Stimulated activated CD8-positive, alpha-beta memory T cell treated with anti-CD3 and anti-CD28 coated beads, Interleukin-4, amount 100 ng/mL, for 1 hour (primary cell): ENCODE measurements at places on chromosomes 11 and 22.

GRCh38 chr11:13008625-13009475, at the start of gene RASSF10:
Gene RASSF10, plus strand, starts transcription at chr11:13009316. Its CDS starts 261 bp downstream, at chr11:13009577.
- DNase-seq, result no peak

DNA sequence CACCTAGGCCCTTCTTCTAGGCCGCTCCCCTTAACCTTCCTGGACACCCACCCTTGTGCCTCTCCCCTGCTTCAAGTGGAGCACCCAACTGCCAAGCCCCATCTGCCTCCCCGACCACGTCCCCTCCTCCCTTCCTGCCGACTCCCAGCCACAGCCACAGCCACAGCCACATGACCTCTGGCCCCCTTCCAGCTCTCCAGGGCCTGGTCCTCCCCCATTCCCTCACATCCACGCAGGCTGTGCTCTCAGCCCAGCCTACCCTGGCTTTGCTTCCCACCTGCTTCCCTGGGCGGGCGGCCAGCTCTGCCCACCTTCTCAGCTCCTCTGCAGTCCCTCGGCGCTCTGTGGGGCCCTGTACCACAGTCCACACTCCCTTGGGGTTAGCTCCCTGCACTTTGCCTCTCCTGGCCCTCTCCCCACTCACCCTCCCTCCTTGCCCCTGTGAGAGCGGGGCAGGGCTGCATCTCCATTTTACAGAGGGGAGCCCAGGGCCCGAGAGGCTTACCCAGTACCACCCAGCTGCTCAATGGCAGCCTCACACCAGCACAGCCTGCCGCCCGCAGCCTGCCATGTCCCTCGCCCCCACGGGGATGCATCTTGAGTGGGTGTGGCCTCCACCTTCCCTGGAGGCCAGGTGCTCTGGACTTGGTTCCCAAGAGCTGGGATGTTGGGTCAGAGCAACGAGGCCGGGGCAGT, 20.3 kb downstream of the PARVG start:
- DNase-seq, result no peak

- DNase-seq, result no peak
These were observed at the start of gene SMTNL1 for GRCh38 chr11:57536947-57537619. Gene SMTNL1, plus strand, starts transcription at chr11:57537595. Its CDS starts 5,048 bp downstream, at chr11:57542643.

- no peak for DNase-seq
These were observed 335.6 kb upstream of the LRRC4C start for GRCh38 chr11:41795004-41795403.

GRCh38 chr11:46267930-46268329, 9.5 kb upstream of the CREB3L1 start:
- DNase-seq, result no peak

DNA sequence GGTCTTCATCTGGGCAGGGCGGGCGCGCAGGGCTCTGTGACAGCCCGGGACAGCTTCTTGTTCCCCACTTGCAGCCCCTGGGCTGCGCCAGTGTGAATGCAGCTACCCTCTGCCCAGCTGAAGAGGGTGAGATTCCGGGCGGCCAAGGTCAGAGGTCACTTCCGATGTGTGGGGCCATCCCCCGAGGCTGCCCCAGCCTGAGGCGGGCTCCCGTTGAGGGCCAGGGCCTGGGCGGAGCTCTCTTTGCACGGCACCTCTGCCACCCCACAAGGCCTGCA, 23.9 kb downstream of the MOB2 start:
- DNase-seq, result no peak

DNA sequence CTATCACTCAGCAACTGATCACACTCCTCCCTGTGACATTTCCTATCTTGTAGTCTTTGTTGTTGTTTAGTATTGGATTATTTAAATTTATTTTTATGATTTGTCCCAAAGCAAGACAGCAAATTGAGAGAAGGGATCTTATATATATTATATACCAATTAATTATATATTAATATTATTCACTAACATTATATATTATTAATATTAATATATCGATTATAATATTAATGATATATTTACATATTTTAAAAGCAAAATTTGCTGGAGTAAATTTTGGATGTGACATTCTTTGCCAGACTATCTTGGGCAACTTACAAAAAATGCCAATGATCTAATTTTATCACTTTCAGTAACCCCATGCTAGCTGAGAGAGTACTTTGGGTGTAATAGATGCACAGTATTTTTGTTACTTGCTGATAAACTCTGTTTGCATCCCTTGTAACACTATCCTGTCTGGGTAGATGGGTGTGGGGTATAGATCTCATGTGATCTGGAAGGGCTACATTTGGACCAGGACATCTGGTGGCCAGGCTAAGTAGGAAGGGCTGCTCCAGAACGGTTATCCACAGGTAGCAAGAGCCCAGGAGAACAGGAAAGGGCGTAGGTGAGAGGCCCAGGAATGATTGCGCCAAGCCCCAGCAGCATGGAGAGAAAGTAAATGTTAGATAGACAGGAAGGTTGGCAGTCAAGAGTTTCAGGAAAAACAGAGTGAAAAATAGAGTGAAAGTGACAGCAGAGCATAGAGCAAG, 608.6 kb upstream of the KIRREL3 start:
- DNase-seq, result no peak

DNA sequence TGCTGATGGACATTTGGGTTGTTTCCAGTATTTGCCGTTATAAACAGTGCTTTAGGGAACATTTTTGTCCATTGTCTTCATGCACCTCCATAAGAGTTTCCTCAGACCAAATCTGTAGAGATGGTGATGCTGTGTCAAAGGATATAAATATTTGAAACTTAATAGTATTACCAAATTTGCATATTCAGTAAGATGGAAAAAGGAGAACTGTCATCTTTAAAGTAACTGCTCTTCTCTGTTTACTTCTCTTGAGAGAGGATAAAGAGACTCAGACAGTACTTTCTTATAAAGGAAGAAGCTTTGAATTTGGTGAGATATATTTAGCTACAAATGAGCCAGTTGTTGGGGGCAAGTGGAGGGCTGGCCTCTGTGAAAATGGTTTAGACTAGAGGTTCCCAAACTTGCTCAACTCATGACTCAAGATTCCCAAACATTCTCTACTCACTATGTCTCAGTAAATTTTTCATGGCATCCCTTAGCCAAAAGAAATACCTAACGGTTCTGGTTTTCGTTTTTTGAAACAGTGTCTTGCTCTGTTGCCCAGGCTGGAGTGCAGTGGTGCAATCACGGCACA, 26.2 kb downstream of the SHISA8 start:
- no peak for DNase-seq

DNA sequence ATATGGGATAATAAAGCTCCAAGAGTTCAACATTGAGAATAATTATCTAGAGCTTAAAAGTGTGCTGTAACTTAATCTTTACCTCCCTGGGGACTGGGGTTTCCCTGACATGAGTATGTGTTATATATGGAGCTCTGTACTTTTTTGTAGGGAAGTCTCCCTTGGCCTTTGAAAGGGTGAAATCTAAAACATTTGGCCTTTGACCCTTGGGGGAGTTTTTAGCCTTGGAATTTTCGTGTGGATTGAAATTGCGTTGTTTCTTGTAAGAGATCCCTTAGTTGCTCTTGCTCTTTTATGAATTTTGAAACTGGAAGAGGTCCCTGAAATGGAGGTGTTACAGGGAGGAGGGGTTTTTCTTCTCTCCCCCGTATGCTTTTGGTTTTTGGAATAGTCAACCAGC, 450.0 kb downstream of the NELL1 start:
- no peak for DNase-seq

DNA sequence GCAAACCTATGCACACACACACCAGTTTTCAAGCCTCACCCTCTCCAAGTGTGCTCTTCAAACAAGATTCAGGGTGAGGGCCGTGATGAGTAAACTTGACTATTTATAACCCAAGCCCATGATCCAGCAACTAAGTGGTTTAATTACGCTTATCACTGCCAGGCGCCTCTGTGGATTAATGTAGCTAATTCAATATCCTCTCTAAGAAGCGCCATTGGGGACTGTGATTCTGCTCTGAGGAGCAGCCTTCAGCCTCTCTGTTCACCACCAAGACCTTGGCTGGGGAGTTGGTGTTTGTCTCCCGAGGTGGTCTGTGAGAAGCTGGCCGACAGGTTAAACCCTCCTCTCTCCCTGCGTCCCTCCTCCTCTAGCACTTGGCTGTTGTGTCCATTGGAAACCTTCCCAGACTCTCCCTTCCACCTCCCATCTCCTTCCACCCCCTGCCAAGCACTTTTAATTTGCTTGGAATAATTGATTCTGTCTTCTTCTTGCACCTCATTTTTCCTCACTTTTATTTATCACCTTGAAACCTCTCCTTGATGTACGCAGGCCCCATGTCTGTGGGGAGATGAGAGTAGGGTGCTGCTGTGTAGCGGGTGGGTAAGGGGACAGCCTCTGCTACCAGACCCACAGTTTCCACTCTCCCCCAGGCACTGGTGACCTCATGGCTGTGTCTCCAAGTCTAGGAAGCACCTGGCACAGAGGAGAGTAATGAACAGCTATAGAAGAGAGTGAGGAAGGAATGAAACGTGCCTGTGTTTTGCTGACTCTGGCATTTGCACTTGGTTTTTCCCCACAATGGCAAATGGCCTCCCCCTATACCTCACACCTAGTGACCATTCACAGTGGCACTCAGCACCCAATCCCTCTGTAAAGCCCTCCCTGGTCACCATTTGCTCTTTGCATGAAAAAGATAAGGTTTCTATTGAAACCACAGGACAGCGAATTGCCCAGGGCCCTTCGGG, 236.6 kb downstream of the GRIK4 start:
- DNase-seq, result no peak

DNA sequence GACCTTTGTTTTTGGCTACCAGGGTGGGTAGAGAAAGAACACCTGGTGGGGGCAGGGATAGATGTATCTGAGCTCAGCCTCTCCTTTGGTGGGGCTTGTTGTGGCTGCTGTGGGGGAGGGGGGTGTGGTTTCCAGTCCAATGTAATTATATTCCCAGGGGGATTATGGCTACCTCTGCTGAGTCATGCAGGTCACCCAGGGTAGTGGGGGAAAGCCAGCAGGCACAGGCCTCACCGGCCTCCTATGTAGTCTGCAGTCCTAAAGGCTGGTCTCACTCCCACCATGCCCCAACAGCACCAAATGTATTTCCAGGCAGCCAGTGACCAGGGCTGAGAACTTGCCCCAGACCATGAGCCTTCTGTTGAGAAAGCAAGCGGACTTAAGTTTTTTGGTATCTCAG, 119.6 kb downstream of the DYNC2H1 start:
- DNase-seq, result no peak

DNA sequence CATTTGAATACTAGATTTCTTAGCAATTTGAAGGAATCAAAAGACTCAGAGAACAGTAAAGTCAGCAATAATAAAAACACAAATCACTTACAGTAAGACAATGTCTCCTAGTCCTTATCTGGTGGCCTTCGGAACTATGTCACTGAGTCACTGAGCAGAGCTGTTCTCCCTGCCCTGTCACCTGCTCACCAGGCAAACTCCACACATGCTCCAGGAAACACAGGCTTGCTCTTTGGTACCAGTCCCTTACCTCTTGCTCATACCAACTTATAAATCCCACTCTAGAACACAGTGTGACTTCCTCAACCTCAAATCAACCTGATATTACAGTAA, 81.1 kb upstream of the CHRM4 start:
- DNase-seq, result no peak

DNA sequence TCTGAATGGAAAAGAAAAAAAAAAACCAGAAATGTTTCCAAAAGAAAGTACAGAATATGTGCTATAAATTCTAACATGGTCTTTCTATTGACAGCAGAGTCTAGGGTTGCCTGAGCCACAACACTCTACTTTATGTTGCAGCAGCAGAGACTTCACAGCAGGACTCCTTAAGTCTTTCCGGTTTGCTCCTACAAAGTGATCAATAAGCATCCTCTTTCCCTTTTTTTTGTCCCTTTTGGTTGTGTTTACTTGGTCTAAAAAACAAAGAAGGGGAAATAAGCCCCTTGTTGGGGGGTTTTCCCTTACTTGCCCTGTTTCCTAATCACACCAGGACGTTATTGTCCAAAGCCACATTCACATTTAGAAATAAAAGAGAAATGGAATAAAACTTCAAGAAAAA, 163.1 kb upstream of the MPPED2 start:
- no peak for DNase-seq

DNA sequence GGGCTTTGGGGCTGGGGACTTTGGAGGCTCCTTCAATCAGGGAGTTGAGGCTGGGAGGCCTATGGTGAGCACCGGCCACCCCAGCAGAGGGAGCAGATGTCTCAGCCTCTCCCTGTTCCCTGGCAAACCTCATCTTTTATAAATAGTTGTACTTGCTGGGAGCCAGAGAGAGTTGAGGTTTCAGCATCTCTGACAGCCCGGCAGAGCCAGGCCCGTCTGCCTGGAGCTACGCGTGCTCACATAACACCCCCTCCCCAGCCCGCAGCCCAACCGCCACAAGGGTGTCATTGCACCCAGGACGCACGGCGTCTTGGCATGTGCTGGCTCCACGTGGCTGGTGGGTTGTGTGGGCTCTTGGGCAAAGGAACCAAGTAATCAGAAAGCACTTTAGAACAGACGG, 127.1 kb downstream of the CHST1 start:
- no peak for DNase-seq

DNA sequence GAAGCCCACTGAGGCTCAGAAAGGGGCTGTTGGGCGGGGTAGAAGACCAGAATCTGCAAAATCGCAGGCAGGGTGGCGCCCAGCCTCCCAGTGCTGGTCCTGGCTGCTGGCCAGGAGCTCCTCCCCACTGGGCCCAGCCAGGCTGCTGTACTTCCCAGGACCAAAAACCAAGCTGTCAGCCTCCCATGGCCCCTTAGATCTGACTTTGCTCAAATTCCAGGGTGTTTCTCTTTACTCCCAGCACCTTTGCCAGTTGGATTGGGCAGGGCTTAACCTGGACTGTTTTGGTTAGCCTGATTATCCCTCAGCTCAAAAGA, 44.2 kb upstream of the WEE1 start:
- DNase-seq, result no peak

DNA sequence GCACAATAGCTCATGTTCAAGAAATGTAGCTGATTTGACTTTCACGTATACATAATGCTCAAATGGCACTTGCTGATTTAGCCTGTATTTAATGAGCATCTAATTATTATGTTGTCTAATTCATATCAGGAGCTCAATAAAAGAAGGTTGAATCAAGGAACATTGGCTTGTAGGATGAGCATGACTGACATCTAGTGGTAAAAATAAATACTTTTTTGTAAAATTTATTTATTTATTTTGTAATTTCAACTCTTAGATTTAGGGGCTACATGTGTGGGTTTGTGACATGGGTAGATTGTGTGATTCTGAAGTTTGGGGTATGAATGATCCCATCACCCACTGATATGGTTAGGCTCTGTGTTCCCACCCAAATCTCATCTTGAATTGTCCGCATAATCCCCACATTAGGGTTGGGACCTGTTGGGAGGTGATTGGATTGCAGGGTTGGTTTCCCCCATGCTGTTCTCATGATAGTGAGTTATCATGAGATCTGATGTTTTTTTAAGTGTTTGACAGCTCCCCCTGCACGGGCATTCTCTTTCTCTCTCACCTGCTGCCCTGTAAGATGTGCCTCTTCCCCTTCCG, 1.7 kb upstream of the OR52E5 start:
- DNase-seq, result no peak

DNA sequence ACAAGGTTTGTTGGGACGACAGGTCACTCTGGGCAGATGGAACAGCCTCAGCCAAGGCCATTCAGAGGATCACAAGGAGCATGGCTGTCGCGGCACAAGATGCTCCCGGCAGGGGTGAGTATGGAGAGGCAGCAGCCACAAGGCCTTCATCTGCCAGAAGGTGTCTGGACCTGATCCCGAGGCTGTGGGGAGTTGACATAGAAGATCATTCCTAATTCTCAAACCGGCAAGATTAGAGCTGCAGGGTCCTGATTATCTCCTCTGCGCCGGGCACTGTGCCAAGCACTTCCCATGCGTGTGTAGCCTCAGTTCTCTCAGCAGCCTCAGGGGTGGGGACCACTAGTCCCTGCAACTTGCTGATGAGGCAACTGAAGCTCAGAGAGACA, 32.3 kb upstream of the RFPL3 start:
- DNase-seq, result no peak

GRCh38 chr22:43257549-43257948, 70.6 kb upstream of the TTLL12 start:
- no peak for DNase-seq
